AG10803 (cell line): ENCODE measurements at places on chromosomes 13 and 19.

GRCh38 chr19:5393088-5393487 lies 52.5 kb upstream of the PTPRS start:
- DNase-seq: no peak

- DNase-seq: no peak
Measured at GRCh38 chr13:79770056-79770455, 289.1 kb downstream of the NDFIP2 start.

DNA sequence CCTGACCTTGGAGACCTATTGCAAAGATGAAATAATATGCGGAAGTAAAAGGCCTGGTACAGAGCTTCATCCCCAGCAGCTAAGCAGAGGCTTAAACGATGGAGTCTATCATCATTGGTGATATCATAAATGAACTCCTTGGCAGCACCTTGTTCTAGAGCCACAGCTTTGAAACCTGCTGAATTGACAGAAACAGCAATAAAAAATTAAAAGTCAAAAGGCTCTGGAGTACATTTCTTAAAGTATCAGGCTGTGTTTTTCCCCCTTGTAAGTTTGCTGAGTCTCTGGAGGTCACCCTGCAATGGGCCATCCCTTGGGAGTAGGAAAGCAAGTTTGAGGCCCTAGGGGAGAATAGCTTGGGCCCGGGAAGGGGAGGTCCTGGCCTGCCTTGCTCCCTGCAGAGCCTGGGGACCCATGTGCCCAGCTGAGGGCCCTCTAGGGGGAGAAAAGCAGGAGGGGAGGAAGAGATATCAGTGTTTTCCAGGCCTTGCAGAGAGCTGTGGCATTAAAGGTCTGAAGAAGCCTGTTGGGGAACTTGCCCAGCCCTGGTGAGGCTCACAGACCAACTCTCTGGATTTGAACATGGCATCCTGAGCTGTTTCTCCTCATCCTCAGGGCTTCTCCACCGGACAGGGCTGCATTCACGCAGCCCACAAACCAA lies 416.1 kb downstream of the ZNF536 start:
- no peak for DNase-seq

GRCh38 chr13:62510906-62511655 lies 1095.4 kb upstream of the PCDH20 start:
- DNase-seq: no peak

GRCh38 chr13:112247471-112248405 lies 128.4 kb upstream of the SPACA7 start:
- DNase-seq: no peak

DNA sequence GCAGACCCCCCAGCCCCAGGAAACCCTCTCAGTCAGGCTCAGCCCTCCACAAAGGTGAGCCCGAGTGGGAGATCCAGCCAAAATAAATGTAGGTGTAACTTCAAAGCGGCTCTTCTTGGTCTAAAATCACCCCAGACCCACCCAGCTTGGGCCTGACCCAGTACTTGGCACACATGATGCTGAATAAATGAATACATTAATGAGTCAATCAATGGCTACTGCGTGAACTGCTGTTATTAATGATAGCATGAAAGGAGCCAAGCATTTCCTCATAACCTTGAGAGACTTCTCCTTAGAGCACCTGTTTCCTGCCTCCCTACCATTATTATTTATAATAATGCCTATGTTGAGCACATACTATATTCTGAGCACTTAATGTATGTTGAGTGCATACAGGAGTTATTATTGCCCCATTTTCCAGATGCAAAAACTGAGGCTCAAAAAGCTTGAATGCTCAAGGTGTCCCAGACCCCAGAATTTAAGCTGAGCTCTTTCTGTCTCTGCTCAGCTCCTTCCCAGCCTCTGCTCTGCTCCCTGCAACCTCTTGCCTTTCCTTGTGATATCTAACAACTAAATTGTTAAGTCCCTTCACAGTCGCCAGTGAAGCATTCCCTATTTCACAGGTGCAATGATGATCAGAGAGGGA lies 4.3 kb downstream of the NOTCH3 start:
- no peak for DNase-seq

DNA sequence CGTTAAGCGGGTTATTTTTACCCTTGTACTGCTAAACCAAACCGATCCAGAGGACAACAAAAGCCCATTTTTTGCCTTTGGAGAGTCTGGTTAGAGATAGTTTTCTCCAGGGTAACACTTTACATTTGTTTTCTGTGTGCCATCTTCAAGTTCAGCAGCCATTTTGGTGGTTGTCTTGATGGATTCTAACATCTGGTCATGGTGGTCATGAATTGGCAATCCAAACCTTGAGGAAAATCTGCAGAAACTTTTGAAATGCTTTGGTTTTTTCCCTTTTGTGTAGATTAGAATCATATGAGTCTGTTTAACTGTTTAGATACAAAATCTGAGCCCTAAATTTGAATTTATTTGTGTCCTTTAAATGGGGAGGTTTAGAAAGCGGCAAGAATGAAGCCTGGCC lies 16.6 kb downstream of the HNRNPM start:
- DNase-seq: no peak

GRCh38 chr13:79282976-79283375 lies 123.1 kb downstream of the RBM26 start:
- no peak for DNase-seq

GRCh38 chr19:1067341-1067957 lies 482 bp downstream of the ARHGAP45 start:
- no peak for DNase-seq

- no peak for DNase-seq
Measured at GRCh38 chr19:42528354-42529247, at the start of gene CEACAM1. Gene CEACAM1 (minus strand): TSS chr19:42528481. CDS start chr19:42528374, 107 bp downstream.

GRCh38 chr19:38383184-38383583 lies 4.7 kb downstream of the GGN start:
- no peak for DNase-seq

- no peak for DNase-seq
Measured at GRCh38 chr13:26473571-26474230, 83.8 kb upstream of the WASF3 start.

- no peak for DNase-seq
Measured at GRCh38 chr19:47097396-47098201, 16.0 kb downstream of the ZC3H4 start.

DNA sequence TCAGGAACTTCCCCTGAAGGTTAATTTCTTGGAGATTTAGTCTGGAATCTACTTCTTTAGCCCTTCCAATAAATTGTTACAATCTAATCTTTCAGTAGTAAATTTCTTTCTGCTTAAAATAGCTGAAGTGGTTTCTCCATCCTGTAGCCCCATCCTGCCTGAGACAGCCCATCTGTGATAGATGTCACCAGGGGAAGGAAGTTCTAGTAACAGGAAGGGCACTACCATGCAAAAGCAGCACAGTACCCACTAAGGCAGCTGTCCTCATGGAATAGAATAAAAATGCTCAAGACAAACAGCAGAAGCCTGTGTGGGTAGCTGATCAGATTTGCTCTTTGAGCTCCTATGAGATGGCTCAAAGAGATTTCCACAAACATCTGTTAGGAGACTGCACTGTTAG lies 1036.5 kb downstream of the SLITRK5 start:
- no peak for DNase-seq
